Stimulated activated CD8-positive, alpha-beta memory T cell treated with anti-CD3 and anti-CD28 coated beads, Interleukin-7, amount 100 ng/mL, for 4 hours (primary cell): ENCODE measurements at places on chromosomes 12 and 14.

DNA sequence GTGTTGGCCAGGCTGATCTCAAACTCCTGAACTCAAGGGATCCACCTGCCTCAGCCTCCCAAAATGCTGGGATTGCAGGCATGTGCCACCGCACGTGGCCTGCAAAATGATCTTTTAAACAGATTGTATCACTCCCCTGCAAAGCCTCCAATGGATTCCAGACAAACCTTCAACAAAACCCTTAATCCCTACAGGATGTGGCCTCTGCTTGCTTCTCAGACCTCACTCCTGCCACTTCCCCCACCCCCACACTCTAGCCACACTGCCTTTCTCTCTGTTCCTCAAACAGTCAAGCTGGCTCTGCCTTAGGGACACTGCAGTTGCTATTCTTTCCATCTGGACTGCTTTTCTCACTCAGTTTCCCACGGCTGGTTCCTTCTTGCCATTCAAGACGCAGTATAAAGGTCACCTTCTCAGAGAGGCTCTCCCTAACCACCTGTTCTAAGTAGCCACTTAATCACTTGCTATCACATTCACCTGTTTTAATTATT, 47.3 kb upstream of the TMED10 start:
- DNase-seq: no peak

- no peak for DNase-seq
These were observed 58.2 kb downstream of the DHRS2 start for GRCh38 chr14:23694085-23694948.

- no peak for DNase-seq
These were observed 17.0 kb downstream of the PPM1H start for GRCh38 chr12:62917926-62918325.

GRCh38 chr14:100989924-100990323, 86.4 kb upstream of the RTL1 start:
- DNase-seq: no peak

DNA sequence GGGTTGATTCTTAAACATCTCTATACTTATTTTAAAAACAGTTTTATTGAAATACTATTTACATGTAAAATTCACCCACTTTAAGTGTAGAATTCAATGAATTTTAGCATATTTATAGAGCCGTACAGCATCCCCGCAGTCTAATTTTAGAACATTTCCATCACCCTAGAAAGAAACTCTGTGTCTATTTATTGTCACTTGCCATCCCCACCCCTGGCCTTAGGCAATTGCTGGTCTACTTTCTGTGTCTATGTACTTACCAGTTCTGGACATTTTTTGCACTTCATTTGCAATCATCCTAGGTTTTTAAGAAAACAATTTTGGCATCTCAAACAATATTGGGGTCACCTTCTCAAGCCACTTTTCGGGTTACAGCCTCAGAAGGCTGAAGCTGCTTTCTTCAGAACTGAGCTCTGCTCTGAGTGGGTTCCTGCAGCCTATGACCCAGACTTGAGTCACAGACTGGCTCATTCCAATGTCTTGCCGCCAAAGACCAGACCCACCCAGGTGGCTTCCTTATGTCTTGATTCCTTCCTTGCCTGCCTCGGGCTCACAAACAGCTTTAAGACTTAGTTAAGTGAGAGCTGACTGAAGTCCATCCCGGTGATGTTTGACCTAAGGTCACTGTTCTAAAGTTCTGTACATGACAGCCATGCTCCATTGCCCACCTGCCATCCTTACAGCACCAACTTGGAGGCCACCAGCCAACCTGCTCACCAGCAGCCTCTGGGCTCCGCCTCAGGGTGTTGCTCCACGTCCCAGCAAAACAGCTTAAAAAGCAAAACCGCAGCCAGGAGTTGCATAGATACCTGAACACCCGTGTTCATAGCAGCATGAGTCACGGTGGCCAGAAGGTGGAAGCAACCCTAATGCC, 131.5 kb downstream of the CHST11 start:
- DNase-seq: no peak

- no peak for DNase-seq
These were observed 71.4 kb downstream of the TMEM260 start for GRCh38 chr14:56650979-56651378.

GRCh38 chr12:47415054-47415453, 290.8 kb downstream of the RPAP3 start:
- DNase-seq: no peak

- DNase-seq: no peak
These were observed 98.1 kb upstream of the NCOR2 start for GRCh38 chr12:124665511-124665910.

DNA sequence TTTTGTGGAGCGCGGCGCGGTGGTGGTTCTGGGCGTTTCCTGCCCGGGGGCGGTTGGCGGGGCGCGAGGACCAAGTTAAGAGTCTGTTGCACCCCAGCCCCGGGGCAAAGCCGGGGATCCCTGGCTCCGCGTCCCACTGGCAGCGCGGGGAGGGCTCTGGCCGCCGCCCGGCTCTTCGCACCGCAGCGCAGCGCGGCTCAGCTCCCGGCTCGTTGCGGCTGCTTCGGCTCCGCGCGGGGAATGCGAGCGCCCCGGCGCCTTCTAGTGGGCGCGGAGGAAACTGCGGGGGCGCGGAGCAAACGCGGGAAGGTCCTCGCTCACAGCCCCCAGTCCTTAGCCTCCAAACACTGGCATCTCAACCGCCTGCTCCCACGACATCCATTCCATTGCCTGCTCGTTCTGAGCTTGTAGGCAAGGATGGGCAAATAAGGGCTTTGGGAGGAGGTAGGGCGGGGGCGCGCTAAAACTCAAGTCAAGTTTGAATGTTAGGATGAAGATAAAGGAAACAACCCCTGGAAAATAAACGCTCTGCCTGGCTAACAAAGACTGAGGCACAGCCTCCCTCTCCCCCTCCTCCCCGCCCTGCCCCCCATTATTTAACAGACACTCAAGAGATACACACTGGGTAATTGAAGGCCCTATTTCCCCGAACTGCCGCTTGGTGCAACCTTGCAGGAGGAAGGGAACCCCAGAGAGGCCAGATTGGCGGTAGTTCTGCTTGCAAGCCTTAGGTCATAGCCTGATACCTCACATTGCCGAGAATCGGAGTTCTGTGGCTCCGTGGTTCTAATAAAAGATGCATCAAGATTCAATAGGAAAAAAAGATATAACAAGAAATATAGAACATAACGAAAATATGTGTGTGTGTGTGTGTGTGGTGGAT, at the start of gene B4GALNT1:
TSS of gene B4GALNT1 (minus strand) at position 244 of the 883 bp plus-strand sequence. CDS start 1,069 bp downstream, outside the sequence.
- DNase-seq: no peak

GRCh38 chr12:49293056-49293956, 1.6 kb upstream of the PRPH start:
- DNase-seq: no peak

DNA sequence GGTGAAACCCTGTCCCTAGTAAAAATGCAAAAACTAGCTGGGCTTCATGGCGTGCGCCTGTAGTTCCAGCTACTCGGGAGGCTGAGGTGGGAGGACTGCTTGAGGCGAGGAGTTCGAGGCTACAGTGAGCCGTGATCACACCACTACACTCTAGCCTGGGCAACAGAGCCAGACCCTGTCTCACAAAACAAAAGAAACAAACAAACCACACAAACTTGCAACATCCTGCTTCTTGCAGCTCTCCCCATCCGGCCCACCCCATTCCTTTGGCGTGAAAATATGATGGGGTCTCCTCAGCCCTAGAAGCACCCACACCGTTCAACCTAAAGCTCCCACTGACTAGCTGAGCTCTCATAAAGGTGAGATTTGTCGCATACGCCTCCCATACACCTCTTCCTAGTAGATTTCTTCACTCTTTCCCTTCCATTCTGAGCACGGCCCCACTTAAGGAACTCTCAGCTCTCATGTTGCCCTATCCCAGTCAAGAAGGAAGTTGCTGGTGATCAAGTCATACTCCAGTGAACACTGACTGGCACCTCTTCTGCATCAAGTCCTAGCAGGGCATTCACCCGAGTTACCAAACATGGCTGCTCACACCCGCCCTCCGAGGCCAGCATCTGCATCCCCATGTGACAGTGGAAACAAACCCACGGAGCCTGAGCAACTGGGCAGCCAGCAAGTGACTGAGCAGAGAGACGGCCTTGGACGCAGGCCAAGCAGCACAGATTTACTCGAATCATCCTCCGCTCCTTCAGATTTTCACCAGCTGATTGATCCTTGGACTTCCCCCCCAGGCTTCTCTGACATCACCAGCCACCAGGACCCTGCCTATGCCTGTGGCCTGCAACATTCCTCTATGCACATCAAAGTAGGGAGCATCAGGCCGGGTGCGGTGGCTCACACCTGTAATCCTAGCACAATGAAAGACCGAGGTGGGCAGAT, 18.9 kb upstream of the CD27 start:
- DNase-seq: no peak

DNA sequence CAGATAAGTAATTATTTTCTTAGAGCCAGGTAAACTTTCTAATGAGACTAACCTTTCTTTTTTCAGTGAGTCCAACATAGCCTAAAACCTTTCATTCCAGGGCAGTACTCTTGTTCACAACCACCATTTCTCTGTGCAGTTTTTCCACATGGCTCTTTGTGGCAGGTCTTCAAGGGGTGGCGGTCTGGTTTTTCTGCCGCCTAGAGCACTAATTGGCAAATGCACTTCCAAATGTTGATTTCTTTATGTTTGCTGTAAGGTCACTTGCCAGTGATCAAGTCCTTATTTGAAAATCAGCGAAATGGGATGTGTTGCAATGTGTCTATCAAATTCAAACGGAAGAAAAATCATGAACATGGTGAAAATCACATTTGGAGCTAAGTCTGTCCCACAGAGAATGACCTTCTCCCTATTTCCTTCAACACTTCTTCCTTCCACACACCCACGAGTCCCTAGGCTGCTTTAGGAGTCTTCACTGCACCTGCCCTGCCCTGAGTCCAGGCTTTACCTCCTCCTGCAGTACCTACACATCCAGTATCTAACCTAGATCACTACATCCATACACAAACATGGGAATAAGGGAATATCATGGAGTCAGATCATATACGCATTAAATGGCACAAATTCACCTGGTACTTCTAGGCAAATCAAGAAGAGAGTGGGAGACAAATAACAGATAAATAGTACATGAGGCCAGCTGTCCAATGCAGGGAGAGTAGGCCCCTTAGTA, 1.9 kb downstream of the SRGAP1 start:
- no peak for DNase-seq

GRCh38 chr12:102748704-102749103, 168.3 kb downstream of the PAH start:
- DNase-seq: no peak

DNA sequence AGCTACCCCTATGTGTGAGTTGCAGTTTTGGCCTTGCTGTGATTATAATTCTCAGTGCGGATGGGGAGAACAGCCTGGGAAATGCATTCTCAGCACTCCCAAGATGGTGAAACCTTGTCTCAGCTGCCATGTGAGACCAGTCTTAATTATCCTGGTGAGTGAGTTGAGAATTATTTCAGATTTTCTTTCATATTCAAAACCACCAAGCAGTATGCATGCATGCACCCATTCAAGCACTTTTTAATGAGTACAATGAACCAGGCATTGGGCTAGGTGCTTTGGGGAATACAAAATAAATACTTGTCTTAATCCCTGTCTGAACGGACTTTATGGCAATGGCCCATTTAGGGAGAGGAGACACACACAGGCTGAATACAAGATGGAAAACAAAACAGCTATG, 94.7 kb downstream of the PTPN11 start:
- no peak for DNase-seq

- DNase-seq: no peak
These were observed 15.8 kb downstream of the RGS6 start for GRCh38 chr14:71947947-71948500.

DNA sequence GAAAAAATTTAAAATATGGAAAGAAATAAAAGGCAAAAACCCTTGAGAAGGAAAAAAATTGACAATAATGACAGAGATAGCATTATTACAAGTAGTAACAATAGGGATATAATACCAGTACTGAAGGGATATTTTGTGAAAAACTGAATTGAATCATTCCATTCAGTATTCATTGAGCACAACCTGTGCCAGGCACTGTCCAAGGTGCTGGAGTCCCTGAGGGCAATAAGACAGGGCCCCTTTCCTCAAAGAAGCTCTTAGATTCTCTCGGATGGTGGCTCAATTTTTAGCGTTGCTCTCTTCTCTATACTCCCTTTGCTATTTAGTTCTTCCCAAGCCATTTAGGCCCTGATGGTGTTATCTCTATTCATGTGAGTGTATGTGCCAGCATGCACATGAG, 34.3 kb upstream of the GAS2L3 start:
- no peak for DNase-seq

GRCh38 chr12:119679081-119679480, 11.1 kb downstream of the PRKAB1 start:
- no peak for DNase-seq

- no peak for DNase-seq
These were observed 104.9 kb upstream of the C14orf180 start for GRCh38 chr14:104474495-104475213.

GRCh38 chr14:57909626-57910025, 43.7 kb upstream of the SLC35F4 start:
- no peak for DNase-seq

- DNase-seq: no peak
These were observed 175.0 kb upstream of the NUDT4 start for GRCh38 chr12:93202688-93203087.

- no peak for DNase-seq
These were observed 421.9 kb downstream of the LRFN5 start for GRCh38 chr14:42028607-42029006.

DNA sequence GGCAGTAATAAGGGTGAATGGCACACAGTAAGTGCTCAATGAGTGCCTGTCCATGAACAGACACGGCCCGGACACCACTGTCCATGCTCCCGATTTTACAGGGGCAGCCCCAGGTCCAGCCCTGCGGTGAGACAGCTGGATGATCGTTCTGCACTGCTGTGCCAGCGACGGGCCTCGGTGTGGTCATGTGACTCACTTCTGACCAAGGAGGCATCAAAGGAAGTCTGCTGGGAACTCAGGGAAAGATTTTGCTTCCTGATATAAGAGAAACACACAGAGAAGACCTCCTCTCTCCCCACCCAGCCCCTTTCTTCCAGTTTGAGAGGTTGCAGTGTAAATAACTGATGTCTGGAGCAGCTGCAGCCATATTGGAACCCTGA, 126.6 kb downstream of the SCARB1 start:
- no peak for DNase-seq

DNA sequence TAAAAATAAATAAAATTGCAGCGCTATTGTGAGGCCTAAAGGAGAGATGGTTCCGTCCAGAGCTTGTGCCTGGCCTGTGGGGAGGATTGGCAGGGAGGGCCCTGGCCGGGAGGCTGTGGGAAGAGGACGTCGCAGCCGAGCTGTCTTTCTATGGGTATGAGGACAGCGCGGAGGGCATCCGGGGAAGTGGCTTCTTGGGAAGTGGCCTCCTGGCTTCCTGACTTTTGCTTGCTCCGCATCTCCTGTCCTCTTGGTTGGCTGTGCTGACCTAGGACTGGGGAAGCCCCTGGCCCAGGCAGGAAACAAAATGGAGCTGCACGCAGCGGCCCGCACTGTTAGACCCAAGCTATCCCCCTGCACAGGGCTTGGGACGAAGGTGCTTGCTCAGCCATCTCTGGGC, 22.2 kb upstream of the MEG3 start:
- DNase-seq: no peak

DNA sequence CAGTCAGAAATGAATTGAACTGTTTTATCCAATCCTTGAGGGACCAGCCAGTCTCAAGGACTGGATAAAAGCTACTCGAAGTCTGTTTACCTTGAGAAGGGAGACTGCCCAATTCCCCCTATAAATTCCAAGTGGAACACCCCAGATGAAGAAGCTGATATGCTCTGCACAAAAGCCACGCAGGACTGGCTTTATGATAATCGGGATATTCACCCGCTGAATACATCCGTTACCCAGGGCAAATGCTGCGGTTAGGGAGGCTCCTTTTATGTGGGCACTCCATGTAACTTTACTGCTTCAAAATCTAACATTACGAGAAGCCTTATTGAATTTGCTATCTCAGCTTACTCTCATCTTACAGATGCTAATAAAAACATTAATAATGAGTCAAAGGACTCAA, 119.1 kb downstream of the DENND5B start:
- DNase-seq: no peak
